ENCODE measurements at places on chromosomes 13 and 19.

DNA sequence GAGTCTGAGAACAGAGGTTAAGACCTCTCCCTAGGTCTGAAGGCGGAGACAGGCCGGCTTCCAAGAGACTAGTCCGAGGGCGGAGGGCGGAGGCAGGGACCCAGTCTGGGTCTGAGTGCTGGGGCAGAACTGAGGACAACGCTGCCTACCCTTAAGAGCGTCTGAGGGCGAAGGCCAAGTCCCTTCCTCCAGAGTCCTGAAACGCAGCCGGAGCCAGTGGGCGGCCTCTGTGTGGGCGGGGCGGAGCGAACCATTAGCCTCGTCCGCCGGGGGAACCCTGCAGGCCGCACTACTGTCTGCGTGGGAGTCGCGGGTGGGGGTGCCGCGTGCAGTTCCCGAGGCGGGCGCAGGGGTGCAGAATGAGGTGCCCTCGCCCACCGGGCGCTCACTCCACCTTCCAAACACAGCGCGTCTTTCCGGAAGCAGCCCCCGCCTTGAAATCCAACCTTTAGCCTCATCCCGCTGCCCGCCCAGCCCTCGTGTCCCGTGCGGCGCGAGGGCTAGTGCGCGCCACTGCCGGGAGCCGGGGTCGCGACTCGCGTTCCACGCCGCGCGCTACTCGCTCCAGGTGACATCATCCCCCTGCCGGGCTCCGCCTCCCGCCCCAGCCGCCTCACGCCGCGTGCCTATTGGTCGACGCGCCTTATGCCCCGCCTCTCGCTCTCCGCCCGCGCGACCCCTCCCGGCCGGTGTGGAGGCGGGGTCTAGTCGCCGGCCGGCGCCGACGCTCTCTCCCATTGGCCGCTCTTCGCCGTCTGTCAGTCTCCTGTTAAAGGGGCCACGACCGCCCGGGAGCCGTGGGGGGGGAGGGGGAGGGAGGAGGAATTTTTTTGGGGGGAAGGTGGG, at the start of gene C19orf73:
Gene C19orf73, minus strand, starts transcription at position 579 of the 846 bp plus-strand sequence. Its CDS starts 121 bp downstream, at position 458.
- DNase-seq: peak; percentile 97

- peak; percentile 22 for DNase-seq
These were observed at the start of gene SLAIN1 for GRCh38 chr13:77697217-77698103. TSS of gene SLAIN1 (plus strand) at chr13:77697687. CDS start at chr13:77697914, 227 bp downstream.

DNA sequence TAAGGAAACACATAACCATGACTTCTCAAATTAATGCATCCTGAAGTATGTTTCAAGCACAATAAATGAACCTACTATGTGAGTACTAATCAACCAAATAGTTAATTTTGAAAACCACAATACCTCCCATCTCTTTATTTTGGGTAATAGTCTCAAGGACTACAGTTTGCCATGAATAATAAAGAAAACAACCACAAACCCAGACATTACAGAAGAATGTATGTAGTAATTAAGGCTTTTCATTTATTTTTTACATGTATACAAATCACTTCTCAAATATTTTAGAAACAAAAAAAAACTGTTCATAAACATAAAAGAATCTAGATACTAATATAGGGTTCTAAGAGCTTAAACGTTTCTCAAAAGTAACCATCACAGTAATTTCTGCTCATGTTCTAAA, 6.8 kb downstream of the KATNAL1 start:
- DNase-seq: no peak

- no peak for DNase-seq
These were observed 32.5 kb downstream of the ZNF582 start for GRCh38 chr19:56360841-56361240.

DNA sequence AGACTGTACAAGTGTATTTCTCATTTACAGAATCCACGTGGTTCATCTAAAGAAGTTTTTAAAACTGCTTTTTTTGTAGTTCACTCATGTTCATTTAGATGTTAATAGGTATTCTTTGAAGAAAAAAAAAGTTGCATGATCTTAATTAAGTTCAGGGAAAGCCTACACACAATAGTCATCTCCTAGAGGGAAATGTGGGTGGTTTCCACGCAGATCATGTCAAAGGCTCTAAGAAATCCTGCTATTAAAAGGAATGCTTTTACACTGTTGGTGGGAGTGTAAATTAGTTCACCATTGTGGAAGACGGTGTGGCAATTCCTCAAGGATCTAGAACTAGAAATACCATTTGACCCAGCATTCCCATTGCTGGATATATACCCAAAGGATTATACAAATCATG, 312.3 kb downstream of the GPC5 start:
- no peak for DNase-seq

- DNase-seq: no peak
These were observed 6.9 kb downstream of the ADGRE1 start for GRCh38 chr19:6894313-6894712.

- no peak for DNase-seq
These were observed 2.3 kb upstream of the ILF3 start for GRCh38 chr19:10651851-10652250.

GRCh38 chr13:73717632-73718031, 416.6 kb downstream of the KLF12 start:
- peak; percentile 56 for DNase-seq

GRCh38 chr13:102586615-102587014, 10.2 kb upstream of the TPP2 start:
- DNase-seq: peak; percentile 89

DNA sequence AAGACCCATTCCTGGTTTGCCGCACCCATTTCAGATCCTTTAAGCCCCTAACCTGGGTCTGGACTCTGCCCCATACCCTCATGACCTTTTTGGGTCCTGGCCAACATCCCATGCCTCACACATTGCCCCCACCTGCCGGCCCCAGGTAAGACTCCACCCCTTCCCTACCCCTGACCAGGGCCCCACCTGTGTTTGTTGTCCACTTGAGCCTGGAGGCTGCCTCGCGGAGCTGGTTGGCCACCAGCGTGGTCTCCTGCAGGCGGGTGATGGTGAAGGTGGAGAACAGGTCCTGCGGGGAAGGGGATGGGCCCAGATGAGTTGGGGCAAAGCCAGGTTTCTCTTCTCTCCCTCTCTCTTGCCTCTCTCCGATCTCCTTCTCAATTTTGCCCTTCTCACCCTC, 19.5 kb downstream of the MAN2B1 start:
- DNase-seq: no peak

- DNase-seq: peak; percentile 75
These were observed 1.4 kb upstream of the PRKD2 start for GRCh38 chr19:46718157-46718933.
